Kidney (tissue), 22 donors: ENCODE measurements at places on chromosomes 7 and 10. TPM values are rescaled to one million over a fixed set of nuclear protein-coding genes. Genes with fewer than 3 reads are reported as not detected.

Gene HTR5A
- not detected for total RNA-seq

Gene STEAP1
- total RNA-seq: 4.4 TPM

DNA sequence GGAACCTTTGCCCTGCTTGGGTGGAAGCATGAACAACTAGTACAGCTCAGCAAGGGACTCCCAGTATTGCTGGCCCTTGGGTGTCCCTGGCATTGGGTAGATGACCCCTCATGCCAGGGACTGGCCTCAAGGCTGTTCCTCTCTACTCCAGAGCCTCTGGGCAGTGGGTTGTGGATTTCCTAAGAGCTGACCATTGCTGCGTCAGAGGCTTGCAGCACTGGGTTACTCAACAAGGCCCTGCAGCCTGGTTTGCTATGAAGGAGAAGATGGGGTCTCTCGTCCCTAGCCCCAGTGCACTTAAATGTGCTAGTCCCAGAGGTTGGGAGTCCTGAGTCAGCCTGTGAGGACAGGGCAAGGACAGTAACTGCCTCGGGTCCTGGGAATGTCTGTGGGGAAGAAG, 2.5 kb downstream of the VSIR start:
- DNase-seq: no peak

DNA sequence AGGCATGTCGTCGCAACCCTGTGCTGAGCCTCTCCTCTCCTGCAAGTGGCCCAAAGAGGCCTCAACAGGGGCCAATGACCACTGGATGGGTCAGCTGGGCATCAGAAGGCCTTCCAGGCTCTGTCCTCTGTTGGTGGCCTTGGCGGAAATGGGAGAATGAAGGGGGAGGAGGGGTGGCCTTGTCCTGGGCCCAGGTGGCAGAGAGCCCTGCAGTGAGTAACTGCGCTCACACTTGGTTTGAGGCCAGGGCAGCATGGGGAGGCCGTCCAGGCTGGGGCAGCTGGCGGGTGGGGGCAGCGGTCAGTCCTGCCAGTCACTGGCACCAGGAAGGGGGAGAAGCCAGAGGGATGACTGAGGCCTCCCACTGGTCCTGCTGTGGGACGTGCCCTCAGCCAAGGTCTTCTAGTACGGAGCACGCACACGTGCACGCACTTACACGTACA, 59.8 kb downstream of the LHPP start:
- DNase-seq: peak; percentile 24
